Tibial artery (tissue), 4 donors: ENCODE measurements at places on chromosomes 3 and 15.
A peak's percentile ranks its signal among the peaks of the same experiment; 100 is the strongest.

GRCh38 chr15:52844823-52845222, 54.7 kb upstream of the ONECUT1 start:
- H3K4me3 ChIP-seq: no peak overlapping the region
- no peaks in the 10 kb centered on the region for H3K4me1 ChIP-seq
- no peak overlapping the region for H3K27ac ChIP-seq
- no peak for DNase-seq

DNA sequence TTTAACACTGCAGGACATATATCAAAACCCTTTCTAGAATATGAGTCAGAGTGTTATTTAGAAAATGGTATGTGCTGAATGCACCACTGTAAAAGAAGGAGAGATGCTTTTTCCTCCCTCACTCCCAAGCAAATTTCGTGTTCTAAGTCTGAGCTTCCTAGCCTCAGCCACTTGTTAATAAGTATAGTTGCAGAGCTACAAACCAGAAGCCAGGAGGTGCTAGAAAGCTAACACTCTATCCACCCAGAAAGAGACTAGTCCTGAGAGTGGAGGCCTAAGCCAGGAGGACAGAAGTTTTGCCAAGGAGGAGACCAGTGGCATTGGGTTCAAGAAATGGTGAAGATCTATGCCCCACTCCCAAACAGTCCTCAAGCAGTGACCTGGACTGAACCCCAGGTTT, 40.5 kb upstream of the GYG1 start:
- H3K4me1 ChIP-seq: peaks cover 5% of the 10 kb centered on the region
- no peak for DNase-seq
- no peaks in the 10 kb centered on the region for H3K27me3 ChIP-seq
- H3K36me3 ChIP-seq: no peaks in the 10 kb centered on the region

- no peak overlapping the region for H3K4me3 ChIP-seq
- H3K36me3 ChIP-seq: no peaks in the 10 kb centered on the region
- H3K4me1 ChIP-seq: no peaks in the 10 kb centered on the region
- H3K27ac ChIP-seq: no peak overlapping the region
- DNase-seq: no peak
Observed at GRCh38 chr3:106827515-106828213, 549.6 kb upstream of the CCDC54 start.

GRCh38 chr3:21785765-21786437, 34.9 kb upstream of the ZNF385D start:
- peaks cover 5% of the 10 kb centered on the region for H3K4me1 ChIP-seq
- DNase-seq: no peak
- H3K36me3 ChIP-seq: no peaks in the 10 kb centered on the region
- peak overlapping the region; percentile 72 for H3K27ac ChIP-seq

DNA sequence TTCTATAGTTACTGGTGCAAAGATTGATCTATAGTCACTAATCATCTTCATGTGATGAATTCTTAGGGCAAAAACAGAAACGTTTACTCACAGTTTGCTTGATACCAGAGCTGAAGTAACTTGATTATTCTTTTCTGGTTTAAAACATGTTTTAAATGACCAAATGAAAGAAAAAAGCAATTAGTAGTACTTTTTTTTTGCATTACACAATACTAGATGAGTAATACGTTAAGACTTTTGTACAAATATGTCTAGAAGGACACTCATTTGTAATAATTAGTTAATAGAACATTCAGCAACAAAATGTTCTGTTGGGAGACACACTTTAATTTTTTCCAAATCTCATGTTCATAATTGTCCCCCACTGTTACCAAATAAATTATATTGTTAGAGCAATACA, 523.2 kb downstream of the SOX2 start:
- no peaks in the 10 kb centered on the region for H3K27me3 ChIP-seq
- H3K27ac ChIP-seq: no peak overlapping the region
- no peak for DNase-seq
